ENCODE measurements at places on chromosomes 2 and 18.
A peak's percentile ranks its signal among the peaks of the same experiment; 100 is the strongest.

DNA sequence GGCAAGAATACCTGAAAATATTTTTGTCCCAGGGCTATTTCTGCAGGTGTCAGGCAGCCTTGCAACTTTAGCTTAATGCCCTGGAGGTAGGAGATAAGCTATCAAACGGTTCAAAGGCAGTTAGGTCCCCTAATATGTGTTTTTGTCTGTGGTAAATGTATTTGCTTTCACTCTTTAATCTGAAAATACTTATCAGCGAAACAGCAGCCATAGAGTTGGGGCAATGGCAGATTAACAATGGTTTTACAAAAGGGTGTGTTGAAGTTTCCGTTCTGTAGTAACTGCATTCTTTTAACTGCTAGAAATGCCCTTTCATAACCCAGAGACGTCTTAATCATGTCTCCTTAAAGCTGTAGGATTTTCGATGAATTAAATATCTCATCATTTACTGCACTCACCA, 265.0 kb upstream of the TRIB2 start:
- no peak for DNase-seq

- no peak for DNase-seq
Observed at GRCh38 chr18:58251416-58251815, 207.4 kb downstream of the NEDD4L start.

DNA sequence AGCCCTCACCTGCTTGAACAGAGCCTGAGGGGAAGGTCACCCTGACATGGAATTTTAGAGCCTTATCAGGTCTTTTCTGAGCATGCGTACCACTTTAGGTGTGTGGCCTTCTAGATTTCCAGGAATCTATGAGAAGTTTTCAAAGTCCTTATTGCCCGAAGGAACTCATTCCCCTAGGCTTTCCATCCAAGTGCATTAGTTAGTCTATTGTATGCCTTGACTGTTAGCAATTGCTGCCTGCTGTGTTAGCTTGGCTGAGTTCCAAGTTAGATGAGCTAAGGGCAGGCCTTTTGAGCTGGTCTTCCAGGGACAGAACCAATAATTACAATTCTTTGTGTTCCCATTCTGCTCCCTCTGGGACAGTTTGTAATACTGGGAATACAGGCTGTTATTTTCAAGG, 30.8 kb upstream of the PUM2 start:
- no peak for DNase-seq

GRCh38 chr2:239961662-239962613, 63.2 kb downstream of the NDUFA10 start:
- DNase-seq: no peak

DNA sequence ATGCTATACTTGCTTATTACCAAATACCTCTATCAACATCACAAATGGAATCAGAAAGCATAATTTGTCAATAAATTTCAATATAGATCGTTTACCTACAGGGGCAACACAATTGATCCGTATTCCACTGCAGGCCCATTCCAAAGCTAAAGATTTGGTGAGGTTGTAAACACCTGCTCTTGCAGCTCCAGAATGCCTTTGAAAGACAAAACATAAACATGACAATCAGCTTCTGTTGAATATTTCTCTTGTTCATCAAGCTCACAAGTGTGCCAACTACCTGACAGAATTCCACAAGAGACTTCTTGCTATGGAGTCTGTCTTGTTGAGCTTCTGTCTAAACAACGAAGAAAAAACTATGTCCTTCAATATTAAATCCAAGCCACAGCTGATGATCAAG, 30.3 kb downstream of the PECR start:
- no peak for DNase-seq

DNA sequence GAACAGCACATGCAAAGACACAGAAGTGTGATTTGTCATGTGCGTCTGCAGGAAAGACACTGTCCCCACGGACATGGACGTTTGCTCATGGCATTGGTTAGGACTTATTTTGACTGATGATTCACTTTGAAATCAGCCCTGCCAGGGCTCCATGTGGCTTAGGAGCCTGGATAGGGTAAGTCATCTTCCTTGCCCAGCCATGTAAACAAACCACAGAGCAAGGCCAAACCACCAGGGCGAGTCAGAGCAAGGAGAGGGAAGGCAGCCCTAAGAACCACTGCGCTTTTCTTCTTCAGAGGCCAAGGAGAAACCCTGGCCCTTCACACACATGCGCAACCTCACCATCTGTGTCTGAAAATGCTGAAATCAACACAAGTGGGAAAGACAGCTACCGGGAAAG, 88.8 kb downstream of the GFPT1 start:
- DNase-seq: peak; percentile 74

GRCh38 chr2:135949451-135950234, 35.8 kb downstream of the DARS1 start:
- no peak for DNase-seq

DNA sequence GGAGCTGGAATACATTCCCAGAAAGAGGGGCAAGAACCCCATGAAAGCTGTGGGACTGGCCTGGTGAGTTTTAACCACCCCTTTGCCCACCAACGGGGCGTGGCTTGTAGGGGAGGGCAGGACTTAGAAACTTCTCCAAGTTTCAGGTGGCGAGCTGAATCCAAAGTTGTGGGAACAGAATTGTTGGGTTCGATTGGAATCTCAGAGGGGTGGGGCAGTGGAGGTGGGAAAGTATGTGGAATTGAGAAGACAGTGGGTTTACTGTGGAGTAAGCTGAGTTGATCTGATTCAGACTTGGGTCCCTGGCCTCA, 1.1 kb downstream of the PNKD start:
- no peak for DNase-seq

- DNase-seq: no peak
Observed at GRCh38 chr18:31880186-31880898, 62.6 kb downstream of the TRAPPC8 start.

DNA sequence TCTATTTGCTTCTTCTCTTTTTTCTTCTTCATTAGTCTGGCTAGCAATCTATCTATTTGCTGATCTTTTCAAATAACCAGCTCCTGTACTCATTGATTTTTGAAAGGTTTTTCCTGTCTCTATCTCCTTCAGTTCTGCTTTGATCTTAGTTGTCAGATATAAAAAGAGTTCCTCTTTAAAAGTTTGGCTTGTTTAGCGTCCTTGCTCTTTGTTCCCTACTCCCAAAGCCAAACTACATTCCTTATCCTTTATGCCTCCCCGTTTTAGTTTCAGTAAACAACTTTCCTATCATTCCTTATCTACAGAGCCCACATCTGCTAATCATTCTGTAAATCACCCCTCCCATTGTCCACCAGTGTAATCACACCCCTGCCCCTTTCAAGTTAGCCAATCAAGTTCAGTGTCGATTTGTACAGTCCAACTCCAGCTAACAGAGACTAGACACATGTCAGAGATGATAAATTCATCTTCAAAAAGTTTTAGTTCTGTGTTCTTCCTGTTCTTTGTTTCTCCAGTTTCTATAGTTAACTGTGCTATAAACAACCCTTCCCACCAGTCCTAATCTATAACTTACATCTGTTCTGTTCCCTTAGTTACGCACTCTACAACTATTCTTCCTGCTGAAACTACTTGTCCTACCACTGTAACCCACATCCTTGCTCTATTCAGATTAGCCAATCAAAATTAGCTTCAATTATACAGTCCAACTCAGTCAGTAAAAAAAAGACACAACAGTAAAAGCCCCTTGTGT, 44.4 kb downstream of the TFPI start:
- DNase-seq: no peak

- no peak for DNase-seq
Observed at GRCh38 chr2:41907771-41908207, 140.0 kb upstream of the PKDCC start.

DNA sequence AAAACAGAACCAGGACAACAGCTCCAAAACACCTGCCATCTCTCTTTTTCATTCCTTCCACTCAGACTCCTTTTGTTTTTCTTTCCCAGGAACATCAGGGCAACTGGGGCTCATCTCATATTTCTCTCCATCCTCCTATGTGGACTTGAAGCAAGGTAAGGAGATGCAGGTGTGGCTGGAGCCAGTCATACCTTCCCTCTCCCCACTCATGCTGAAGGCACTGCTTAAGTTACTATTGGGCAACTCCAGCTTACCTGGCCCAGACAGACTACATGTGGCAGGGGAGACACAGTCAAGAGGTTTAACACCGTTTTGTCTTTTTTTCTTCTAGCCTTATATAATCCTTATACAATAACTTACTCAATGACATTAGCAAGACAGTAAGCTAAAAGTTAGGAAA, 38.4 kb downstream of the LAMA1 start:
- no peak for DNase-seq

GRCh38 chr2:112640800-112641675, 4.7 kb upstream of the SLC20A1 start:
- peak; percentile 96 for DNase-seq

GRCh38 chr2:30446602-30447148, 371 bp upstream of the LCLAT1 start:
- DNase-seq: no peak

- DNase-seq: peak; percentile 52
Observed at GRCh38 chr2:220779931-220780330, 792.2 kb downstream of the EPHA4 start.

DNA sequence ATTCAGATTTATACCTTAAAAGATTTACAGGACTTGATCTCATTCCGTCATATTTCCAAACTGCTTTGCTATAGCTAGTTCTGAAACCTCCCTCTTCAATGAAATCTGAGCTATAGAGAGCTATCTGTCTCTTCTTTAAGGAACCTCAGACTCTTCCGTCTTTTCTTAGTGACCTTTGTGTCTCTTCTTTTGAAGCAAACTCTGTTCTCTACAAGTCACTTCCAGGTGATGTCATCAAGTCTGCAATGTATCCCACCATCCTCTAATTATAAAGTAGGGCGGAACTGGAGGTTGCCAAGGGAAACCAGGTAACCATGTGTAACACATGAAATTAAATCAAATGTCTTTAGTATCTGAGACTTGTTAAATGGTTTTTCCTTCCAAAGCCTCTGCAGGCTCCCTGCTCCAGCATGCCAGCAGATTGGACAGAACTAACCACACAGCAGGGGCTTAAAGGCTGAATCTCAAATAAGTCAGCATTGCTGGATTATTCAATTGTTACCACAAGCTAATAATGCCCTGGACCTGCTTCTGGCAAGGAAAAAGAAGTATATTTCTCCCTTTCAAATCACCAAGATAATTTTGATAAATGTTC, 41.2 kb upstream of the PEX13 start:
- no peak for DNase-seq

DNA sequence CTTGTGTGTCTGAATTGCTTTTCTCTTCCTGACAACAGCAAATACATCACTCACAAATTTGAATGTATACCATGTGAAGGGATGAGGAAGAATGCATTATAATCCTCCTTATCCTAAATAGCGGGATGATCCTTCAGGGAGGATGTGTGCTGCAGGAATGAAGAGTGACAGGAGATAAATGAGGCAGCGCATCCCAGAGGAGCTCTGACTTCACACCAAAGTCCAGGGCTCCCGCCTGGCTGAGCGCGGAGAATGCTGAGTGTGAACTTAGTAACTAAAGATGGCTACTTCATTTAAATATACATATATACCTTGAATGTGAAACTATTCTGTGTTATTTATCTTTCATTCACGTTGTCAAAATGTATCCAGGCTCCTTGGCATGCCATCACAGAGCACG, 145.2 kb upstream of the TPO start:
- DNase-seq: no peak

DNA sequence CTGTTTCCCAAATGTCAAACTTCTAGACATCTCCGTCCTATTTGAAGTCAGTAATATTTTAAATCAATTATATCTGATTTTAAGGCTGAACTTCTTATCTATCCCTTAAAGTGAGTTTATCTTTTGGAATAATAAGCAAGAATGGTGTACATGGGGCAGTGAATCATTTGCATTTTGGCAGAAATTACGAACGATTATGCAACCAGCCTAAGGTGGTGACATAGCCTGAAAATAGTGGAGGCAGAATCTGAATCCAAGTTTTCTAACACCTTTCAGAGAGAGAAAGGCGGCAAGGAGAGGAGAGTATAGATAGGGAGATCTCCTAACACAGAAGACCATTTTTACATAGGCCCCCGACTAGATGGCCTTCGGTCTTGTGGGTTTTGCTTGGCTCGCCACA, 10.7 kb downstream of the ZBTB14 start:
- no peak for DNase-seq

DNA sequence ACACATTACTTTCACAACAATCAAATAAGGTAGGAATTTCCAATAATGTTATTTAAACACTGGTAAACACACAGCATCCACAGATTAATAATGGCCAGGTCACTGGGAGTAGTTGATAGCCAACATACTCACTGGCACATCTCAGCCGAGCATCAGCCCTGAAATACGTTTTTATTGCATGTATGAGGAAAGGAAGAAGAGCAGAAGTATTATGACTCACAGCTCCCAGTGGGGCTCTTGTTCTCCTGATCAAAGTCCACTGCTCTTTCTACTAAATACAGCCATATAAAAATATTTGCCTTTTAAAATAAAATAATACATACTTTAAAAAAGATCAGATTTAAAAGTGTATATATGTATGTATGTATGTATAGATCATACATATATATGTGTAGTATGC, 999.6 kb downstream of the SUCLG1 start:
- DNase-seq: no peak

GRCh38 chr18:36440614-36441013, 143.1 kb downstream of the FHOD3 start:
- no peak for DNase-seq

- no peak for DNase-seq
Observed at GRCh38 chr2:23012499-23012898, 372.5 kb upstream of the KLHL29 start.

DNA sequence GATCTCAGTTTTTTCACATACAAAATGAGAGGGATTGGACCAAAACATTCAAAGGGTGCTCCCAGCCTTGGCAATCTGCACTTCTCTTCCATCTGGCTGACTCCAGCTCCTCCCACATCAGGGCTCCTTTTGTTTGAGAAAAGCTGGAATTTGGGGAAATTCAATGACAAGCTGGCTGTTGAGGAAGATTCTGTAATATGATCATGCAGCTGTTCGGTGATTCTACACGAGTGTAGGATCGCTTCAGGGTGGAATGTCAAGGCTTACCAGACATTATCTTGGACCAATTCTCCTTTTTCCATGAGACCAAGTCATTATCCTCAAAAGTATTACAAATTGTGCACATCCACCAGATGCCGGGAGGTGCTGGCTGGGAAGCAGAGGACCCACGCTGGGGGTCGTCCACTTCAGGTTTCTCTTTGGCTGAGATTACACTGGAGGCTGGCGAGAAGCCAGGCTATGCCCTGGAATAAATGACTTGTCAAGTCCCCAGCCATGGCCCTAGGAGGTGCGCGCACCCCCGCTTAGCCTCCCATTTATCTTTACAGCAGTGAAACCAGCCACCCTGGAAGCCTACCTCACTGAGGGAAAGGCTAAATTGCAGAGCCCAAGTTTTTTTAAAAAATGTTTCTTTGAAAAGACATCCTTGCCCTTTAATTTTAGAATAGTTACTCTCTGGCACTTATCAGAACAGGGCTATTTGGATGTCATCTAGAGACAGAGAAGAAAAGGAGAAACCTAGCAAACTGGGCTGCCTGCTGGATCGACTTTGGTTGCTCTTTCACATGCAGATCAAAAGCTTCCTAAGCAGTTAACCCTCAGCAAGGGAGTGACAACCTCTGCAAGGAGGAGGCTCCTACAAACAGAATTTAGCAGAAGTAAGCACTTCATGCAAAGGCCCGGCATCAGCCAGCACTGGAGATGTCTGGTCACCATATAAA, 42.5 kb upstream of the LCLAT1 start:
- no peak for DNase-seq
